Activated T-helper 17 cell treated with anti-CD3 and anti-CD28 coated beads, Interleukin-2, amount 50 U/mL, for 72 hours (primary cell): ENCODE measurements at places on chromosomes 5 and 9. TPM values are rescaled to one million over a fixed set of nuclear protein-coding genes. Genes with fewer than 3 reads are reported as not detected.

- no peak overlapping the region for H3K27ac ChIP-seq
- peaks cover 5% of the 10 kb centered on the region for H3K36me3 ChIP-seq
- ATAC-seq, result peak; percentile 25
- no peak overlapping the region for H3K4me3 ChIP-seq
- H3K4me1 ChIP-seq, result peaks cover 3% of the 10 kb centered on the region
These were observed 762 bp downstream of the CACNA1B start for GRCh38 chr9:137878146-137878941.

The ENTPD2 gene
- 0.69 TPM for total RNA-seq

DNA sequence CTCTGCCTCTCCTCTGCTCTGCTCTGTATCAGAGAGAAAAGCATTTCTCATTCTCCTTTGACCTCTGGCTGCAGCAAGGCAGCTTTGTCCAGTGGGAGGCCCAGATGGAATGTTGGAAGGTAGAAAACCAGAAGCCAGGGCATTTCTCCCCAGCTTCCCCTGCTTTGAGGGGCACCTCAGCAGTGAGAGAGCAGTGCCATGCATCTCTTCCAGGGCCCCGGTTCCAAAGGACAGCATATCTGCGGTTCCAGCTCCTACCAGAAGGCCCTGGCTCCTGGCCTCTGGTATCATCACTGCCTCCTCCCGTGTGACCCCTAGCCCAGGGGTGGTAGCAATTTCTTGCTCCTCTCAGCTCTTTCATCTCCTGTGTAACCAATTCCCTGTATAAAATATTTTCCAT lies 190.8 kb downstream of the SPOCK1 start:
- H3K4me3 ChIP-seq, result no peak overlapping the region
- H3K27ac ChIP-seq, result no peak overlapping the region
- no peaks in the 10 kb centered on the region for H3K36me3 ChIP-seq
- no peak for ATAC-seq

GRCh38 chr5:91038180-91038808 lies 344.8 kb downstream of the ARRDC3 start:
- H3K27ac ChIP-seq, result no peak overlapping the region
- no peaks in the 10 kb centered on the region for H3K4me1 ChIP-seq
- H3K27me3 ChIP-seq, result peaks cover 11% of the 10 kb centered on the region

DNA sequence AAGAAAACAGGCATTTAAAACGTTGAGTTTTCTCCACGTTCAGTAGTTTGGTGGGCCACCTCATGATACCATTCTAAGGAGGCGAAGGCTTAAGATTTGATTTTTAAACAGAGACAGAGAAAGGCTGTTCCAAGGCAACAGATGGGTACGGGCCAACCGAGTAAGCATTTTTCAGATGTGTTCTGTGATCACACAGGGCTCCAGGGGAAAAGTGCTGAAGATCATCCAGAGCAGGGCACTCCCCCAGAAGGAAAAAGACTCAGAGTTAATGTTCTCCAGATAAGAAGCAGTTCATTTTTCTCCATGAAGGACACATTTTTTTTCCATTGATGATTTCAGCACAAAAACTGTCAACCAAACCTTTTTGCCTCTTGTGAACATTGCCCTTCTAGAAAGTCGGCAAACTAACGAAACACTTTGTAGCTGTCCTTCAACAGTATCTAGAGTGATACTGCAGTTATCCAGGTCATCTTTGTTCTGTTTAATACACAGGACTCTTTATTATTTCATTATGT lies 138.7 kb downstream of the ALDH1A1 start:
- no peak for ATAC-seq
- H3K27me3 ChIP-seq, result peaks cover 3% of the 10 kb centered on the region
- H3K4me3 ChIP-seq, result no peak overlapping the region

The BAAT gene
- not detected for total RNA-seq

- H3K27ac ChIP-seq, result peak overlapping the region; percentile 90
- H3K4me3 ChIP-seq, result peak overlapping the region; percentile 73
- peak; percentile 94 for ATAC-seq
- H3K36me3 ChIP-seq, result no peaks in the 10 kb centered on the region
- H3K4me1 ChIP-seq, result peaks cover 32% of the 10 kb centered on the region
These were observed 218.6 kb downstream of the PIK3R1 start for GRCh38 chr5:68433923-68434879.

DNA sequence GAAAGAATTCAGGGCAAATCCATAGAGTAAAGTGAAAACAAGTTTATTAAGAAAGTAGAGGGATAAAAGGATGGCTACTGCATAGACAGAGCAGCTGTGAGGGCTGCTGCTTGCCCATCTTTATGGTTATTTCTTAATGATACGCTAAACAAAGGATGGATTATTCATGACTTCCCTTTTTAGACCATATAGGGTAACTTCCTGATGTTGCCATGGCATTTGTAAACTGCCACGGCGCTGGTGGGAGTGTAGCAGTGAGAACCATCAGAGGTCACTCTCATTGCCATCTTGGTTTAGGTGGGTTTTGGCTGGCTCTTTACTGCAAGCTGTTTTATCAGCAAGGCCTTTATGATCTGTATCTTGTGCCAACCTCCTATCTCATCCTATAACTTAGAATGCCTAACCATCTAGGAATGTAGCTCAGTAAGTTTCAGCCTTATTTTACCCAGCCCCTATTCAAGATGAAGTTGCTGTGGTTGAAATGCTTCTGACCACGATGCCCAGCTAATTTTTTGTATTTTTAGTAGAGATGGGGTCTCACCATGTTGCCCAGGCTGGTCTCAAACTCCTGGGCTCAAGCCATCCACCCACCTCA lies 42.1 kb downstream of the RFK start:
- no peak overlapping the region for H3K27ac ChIP-seq
- no peak overlapping the region for H3K4me3 ChIP-seq
- H3K4me1 ChIP-seq, result no peaks in the 10 kb centered on the region
- no peaks in the 10 kb centered on the region for H3K36me3 ChIP-seq

DNA sequence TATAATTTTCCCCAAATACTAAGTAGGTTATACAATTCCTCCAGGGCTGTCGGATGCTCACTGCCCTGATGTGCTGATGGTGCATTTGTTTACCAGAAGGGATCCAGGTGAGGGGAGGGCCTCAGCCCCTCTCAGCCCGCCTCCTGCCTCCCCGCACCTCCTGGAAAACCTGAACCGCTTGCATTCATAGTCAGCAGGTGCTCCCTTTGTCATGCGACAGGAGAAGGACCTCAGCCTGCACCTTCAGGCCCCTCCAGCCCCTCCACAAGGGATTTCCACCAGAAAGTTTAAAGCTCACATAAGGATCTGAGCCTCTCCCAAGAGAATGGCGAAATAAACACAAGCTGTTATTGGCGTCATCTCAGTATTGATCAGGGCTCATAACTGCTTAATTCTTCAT lies 36.5 kb upstream of the NTNG2 start:
- H3K4me1 ChIP-seq, result peaks cover 7% of the 10 kb centered on the region
- no peak for ATAC-seq
- H3K36me3 ChIP-seq, result no peaks in the 10 kb centered on the region

The CAMK2A gene
- not detected for total RNA-seq

The CDC25C gene
- total RNA-seq, result 19.7 TPM
